ENCODE measurements at places on chromosomes 2 and 18.

GRCh38 chr2:238525990-238526389 lies 99.3 kb downstream of the ASB1 start:
- no peak for DNase-seq

GRCh38 chr18:50696929-50697328 lies 122.9 kb downstream of the MRO start:
- DNase-seq = no peak

DNA sequence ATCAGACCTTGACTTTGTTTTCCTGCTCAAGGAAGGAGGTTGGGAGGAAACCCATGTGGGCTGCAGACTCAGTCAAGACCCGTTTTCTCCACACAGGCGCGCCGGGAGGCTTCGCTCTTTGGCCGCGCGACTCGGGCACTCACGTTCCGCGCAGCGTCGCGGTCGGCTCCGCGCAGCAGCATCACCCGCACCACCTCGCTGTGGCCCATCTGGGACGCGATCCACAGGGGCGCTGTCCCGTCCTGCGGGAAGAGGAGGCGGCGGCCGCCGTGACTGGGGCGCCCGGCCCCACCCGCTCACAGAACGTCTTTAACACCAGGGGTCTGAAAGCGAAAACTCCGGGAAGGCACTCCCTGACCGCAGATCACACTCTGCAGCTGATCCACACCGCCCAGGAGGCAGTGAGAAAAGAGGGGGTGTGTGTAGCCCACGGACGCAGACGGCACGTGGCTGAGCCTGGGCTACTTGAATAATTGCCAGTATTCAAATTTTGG lies 33.1 kb upstream of the NPC1 start:
- no peak for DNase-seq

- DNase-seq = no peak
Measured at GRCh38 chr2:53252115-53252514, 515.5 kb upstream of the CHAC2 start.

DNA sequence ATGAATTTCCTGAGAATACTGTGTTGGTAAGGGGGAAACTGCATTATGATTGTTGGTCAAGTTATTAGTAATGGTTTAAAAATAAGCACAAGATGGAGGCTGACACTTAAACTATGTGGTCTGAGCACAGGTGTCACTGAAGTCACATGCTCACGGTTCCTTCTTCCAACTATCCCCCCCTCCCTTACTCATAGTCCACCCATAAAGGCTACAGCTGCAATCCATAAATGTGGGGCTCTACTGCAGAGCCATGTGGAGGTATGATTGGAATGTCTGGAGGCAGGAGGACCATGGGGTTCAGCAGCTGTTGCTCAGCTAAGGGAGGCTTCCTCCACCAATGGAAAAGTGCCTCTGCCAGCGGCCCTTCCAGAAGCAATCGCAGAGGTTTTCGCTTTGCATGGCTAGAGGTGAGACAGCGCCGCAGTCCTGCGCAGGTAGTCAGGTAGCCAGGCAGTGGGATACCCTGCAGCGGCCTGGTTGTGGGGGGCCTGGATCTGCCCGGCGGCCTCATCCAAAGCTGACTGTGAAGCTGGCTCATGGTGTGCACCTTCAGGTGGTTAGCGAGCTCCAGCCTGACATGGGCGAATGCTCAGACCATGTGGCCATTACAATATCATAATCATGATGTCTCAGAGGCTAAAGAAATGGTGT lies 249.6 kb downstream of the DCDC2C start:
- no peak for DNase-seq

GRCh38 chr2:88003074-88003755 lies 13.1 kb downstream of the RNU2-63P start:
- DNase-seq = no peak

- DNase-seq = no peak
Measured at GRCh38 chr2:176251928-176252327, 17.3 kb upstream of the MTX2 start.

DNA sequence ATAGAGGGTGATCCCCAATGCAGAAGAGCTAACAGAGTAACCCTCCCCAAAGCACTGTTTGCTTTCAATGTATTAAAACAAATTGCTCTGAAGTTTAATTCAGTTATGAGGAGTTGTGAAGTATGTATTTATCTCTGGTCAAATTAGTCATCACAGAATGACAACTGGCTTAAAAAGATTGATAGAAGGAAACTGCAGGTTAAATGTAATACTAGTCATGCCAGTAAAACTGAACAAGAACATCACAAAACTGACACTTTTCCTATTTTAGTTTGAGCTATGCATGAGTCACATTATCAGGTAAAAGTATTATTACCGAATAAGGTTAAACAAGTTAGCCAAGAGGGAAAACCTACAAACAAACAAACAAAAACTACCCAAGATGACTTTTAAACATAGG lies 99.0 kb upstream of the ACVR1C start:
- no peak for DNase-seq

GRCh38 chr2:71930049-71930681 lies 217.5 kb downstream of the CYP26B1 start:
- no peak for DNase-seq

GRCh38 chr2:213175673-213176247 lies 24.3 kb upstream of the IKZF2 start:
- no peak for DNase-seq

DNA sequence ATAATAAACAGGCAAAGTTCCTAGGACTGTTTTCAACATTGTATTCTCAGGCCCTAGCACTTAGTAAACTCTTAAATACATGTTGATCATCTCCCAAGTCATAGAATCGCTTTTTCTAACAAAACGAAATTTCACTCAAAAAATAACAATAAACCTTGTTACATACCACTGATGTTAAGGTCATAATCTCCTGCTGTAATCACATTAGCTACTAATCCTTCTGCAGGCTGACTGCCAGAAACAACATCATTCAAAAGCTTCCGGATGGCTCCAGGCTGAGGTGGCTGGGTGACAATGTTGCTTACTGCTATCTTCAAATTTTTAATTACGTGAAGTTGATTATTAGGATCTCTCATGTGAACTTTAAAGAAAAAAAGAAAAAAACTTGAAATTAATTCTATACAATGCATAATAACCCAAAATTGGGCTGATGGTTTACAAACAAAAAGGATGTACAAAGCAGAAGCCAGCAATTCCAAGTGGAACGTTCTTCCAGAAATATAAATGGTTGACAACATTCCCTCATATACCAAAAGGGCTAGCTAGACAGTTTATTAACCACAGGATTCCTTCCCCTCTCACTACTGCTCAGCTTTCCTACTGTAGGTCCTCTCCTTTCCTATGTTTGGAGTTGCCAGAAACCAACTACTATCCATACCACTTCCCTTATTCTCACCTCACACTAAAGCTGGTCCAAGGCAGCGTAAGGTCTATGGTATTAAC lies 11.6 kb downstream of the TRAPPC8 start:
- DNase-seq = no peak

DNA sequence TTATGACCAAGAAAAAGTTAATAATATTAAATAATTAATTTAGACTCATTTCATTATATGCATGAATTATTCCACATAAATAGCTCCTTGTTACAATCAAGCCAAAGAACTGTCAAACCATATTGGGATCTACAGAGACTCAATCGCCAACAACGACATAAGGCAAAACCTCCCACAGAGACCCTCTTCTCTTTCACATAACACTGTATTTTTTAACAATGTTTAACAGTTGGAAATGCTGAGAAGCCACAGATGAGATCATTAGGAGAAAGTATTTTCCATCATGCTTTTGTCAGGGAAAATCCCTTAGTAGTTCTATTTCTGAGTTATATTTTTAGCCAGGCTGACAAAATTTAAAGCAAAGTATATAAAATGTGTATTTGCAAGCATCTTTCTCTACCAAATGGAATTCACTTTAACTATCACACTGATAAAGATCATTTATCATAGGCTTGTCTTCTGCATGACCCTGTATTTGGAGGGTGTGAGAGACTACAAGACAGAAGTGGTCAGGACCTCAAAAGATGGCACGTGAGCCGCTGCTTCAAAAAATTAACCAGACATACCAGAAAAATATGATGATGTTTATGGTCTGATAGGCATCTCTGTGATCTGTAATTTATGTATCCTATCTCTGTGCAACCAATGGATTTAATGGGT lies 383.8 kb downstream of the NRXN1 start:
- no peak for DNase-seq

DNA sequence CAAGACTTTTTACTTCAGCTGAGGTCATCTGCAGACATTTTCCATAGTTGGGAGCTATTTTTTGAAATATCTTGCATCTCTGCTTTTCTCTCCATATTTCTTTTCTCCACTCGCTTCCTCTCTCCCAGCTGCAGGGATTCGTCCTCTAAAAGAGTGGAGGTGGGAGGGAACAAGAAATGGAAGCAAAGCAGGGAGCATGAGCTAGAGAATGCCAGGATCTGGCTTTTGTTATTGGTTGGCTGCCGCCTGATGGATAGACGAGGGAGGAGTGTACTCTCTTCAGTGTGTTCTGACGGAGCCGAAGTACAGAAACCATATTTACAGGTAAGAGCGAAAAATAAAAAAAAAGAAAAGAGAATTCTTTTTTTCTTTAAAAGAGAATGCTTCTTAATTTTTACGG lies at the start of gene CSRNP3:
Gene CSRNP3, plus strand, starts transcription at position 282 of the 400 bp plus-strand sequence. CDS start 125,368 bp downstream, outside the sequence.
- DNase-seq = no peak

DNA sequence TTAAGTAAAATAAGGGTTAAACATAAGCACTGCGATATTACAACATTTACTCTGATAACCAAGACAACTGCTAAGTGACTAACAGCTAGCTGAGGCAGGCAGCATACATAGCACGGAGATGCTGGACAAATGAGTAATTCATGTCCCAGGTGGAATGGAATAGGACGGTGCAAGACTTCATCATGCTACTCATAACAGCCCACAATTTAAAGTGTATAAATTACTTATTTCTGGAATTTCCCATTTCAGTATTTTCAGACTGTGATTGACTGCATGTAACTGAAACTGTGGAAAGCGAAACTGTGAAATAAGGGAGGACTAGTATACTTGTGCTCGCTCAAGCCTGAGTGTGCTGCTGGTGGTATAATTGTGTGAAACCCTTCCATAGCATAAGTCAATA lies 12.9 kb downstream of the IER3IP1 start:
- no peak for DNase-seq

GRCh38 chr2:1718339-1719220 lies 25.7 kb downstream of the PXDN start:
- no peak for DNase-seq

DNA sequence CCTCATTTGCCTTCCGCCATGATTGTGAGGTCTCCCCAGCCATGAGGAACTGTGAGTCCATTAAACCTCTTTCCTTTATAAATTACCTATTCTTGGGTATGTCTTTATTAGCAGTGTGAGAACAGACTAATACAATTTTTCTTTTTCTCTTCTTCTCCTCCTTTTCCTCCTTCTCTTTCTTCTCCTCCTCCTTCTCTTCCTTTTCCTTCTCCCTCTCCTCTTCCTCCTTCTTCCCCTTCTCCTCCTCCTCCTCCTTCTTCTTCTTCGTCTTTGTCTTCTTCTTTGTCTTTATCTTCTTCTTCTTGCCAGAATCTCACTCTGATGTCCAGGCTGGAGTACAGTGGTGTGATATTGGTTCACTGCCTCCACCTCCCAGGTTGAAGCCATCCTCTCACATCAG lies 20.2 kb downstream of the SKA1 start:
- DNase-seq = no peak

DNA sequence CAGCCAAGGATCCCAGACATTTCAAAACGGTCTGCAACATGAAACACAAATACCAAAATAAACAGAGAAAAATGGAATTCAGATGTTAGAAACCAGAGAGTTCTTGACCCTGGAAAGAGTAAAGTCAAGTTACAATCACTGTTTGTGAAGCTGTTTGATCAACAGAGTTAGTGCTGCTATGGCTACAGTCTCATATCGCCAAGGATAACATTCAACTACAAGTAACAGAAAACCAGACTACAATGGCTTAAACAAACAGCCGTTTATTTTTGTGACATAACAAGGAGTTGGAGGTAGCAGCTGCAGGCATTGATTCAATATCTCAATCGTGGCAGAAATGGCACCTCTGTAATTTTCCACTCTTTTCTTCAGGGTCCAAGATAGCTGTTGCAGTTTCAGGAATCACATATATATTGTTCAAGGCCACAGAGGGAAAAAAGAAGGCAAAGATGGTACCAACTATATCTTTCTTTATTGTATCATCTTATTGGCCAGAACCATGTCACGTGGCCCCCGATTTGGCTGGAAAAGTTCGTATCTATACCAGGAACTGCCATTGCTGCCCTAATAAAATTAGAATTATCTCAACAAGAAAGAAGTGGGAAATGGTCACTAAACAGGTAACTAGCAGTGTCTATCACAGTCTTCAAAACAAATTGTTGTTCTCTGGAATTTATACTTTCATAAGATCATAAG lies 17.7 kb upstream of the HNRNPLL start:
- DNase-seq = no peak

DNA sequence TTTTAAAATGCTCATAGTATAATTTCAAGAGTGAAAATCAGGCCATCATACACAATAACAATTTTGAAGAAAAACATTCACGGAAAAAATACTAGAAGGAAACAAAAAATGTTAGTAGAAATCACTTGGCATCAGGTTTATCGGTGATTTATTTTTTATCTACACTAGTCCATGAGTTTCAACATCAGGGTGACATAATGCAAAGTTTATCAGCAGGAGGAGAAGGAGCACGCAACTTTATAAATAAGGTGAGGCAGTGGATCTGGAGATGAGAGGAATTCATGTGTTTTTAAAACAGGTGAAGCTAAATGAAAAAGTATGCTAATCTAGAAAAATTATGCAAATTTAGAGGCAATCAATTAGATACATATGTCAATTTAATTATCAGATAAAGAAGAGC lies 54.2 kb downstream of the MGAT4A start:
- no peak for DNase-seq

DNA sequence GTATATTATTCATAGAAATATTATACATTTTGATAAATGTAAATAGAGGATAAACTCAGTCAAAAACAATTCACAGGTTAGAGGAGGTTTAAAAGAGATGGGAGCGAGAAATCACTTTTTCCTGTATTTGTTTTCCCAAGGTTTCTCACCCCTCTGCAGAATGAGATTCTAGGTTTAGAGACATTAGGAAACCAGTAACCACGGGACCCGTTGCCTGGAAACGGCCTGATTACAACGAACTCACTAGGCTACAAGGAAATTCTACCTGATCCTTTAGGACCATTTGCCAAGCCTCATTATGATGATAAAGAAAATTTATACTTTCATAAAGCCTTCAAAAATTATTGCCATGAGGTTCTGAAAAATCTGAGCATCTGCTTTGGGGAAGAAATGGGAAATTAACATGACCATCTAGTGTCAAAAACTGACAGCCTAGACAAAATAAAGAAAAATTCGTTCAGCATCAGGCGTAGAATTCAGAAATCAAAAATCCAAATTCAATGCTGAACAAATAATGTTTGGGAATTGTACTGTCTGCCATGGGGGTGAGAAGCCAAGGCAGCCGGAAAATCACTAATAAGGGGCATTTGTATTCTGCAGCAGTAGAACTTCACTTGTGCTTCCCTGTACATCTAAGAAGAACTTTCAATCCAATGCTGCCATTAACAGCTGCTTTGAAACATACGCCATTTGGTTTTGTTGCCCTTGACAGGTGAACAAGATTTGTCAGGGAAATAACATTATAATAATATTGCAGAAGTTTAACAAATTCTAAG lies 262.3 kb downstream of the NRXN1 start:
- DNase-seq = no peak
